ENCODE measurements at places on chromosomes 2 and 18.

DNA sequence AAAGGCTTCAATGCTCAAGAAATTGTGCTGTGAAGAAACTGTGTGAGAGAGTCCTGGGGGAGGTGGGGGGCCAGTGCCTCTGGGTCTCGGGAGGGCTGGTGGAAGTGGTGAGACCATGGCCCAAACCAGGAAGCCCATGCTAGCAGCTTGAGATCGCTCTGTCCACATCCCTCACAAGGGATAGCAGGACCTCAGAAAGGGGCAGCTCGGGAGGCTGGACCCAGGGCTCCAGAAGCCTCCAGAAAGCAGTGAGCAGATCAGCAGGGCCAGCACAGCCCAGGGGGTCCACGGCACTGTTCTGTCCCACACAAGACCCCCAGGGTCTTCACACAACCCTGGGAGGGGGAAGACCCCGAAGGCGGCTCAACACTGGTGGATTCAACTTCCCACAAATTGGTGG lies 24.1 kb downstream of the ST8SIA5 start:
- no peaks in the 10 kb centered on the region for H3K4me1 ChIP-seq
- H3K36me3 ChIP-seq = no peaks in the 10 kb centered on the region
- no peak for DNase-seq
- H3K27me3 ChIP-seq = peaks cover 4% of the 10 kb centered on the region
- no peak overlapping the region for H3K4me3 ChIP-seq

- no peak for DNase-seq
- no peak overlapping the region for H3K27ac ChIP-seq
- no peaks in the 10 kb centered on the region for H3K4me1 ChIP-seq
These were observed 187.7 kb downstream of the IRS1 start for GRCh38 chr2:226611944-226612318.

GRCh38 chr18:47248115-47248603 lies 3.3 kb downstream of the SKOR2 start:
- H3K4me3 ChIP-seq = no peak overlapping the region
- H3K36me3 ChIP-seq = no peaks in the 10 kb centered on the region
- H3K4me1 ChIP-seq = peaks cover 6% of the 10 kb centered on the region

- peak overlapping the region; percentile 23 for H3K27ac ChIP-seq
- no peaks in the 10 kb centered on the region for H3K36me3 ChIP-seq
- no peak for DNase-seq
- peaks cover 35% of the 10 kb centered on the region for H3K4me1 ChIP-seq
- peaks cover 5% of the 10 kb centered on the region for H3K27me3 ChIP-seq
These were observed 29.6 kb downstream of the RAMP1 start for GRCh38 chr2:237889016-237889415.

GRCh38 chr2:223722226-223722625 lies 115.2 kb downstream of the AP1S3 start:
- H3K27me3 ChIP-seq = peaks cover 6% of the 10 kb centered on the region
- no peak overlapping the region for H3K27ac ChIP-seq
- peaks cover 5% of the 10 kb centered on the region for H3K36me3 ChIP-seq
- no peak for DNase-seq
- no peak overlapping the region for H3K4me3 ChIP-seq
- H3K4me1 ChIP-seq = peaks cover under 1% of the 10 kb centered on the region

DNA sequence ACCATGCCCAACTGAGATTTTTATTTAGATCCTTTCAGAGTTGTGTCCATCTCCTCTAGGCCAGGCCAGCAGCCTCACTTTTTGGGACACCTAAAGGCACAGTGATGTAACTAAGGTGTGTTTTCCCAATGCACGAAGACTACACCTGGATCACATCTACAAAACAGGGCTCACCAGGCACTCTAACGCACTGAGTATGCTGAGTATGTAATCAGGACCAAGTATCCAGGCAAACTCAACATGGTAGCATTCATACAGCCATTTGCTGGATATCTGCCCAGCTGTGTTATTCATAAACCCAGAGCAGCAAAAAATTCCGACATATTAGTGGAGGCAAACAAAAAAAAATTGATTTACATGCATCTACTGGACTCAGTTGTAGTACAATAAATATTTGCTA lies 33.8 kb downstream of the LPIN2 start:
- H3K4me3 ChIP-seq = peak overlapping the region; percentile 88
- H3K27ac ChIP-seq = peak overlapping the region; percentile 97
- peaks cover 3% of the 10 kb centered on the region for H3K27me3 ChIP-seq
- DNase-seq = no peak
- peaks cover 95% of the 10 kb centered on the region for H3K4me1 ChIP-seq

DNA sequence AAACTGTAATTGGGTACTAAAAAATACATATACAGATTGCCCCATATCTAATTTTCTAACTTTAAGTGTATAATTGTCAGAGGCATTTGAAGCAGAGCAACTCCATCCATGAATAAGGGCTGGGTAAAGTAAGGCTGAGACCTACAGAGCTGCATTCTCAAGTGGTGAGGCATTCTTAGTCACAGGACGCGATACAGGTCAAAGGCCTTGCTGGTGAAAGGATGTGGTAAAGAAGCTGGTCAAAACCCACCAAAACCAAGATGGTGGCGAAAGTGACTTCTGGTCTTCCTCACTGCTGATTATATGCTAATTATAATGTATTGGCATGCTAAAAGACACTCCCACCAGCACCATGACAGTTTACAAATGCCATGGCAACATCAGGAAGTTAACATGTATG lies 50.0 kb downstream of the SLC8A1 start:
- DNase-seq = no peak
- H3K27ac ChIP-seq = no peak overlapping the region
- no peak overlapping the region for H3K4me3 ChIP-seq
- no peaks in the 10 kb centered on the region for H3K4me1 ChIP-seq
- H3K36me3 ChIP-seq = no peaks in the 10 kb centered on the region
- no peaks in the 10 kb centered on the region for H3K27me3 ChIP-seq

GRCh38 chr2:3344897-3345296 lies 32.7 kb downstream of the EIPR1 start:
- H3K4me1 ChIP-seq = no peaks in the 10 kb centered on the region
- H3K27ac ChIP-seq = no peak overlapping the region
- no peaks in the 10 kb centered on the region for H3K27me3 ChIP-seq
- H3K4me3 ChIP-seq = no peak overlapping the region
- H3K36me3 ChIP-seq = peaks cover 22% of the 10 kb centered on the region

- H3K4me3 ChIP-seq = no peak overlapping the region
- DNase-seq = no peak
- no peaks in the 10 kb centered on the region for H3K36me3 ChIP-seq
- peaks cover 26% of the 10 kb centered on the region for H3K27me3 ChIP-seq
- no peaks in the 10 kb centered on the region for H3K4me1 ChIP-seq
These were observed 18.3 kb upstream of the LNPK start for GRCh38 chr2:176020400-176020799.

DNA sequence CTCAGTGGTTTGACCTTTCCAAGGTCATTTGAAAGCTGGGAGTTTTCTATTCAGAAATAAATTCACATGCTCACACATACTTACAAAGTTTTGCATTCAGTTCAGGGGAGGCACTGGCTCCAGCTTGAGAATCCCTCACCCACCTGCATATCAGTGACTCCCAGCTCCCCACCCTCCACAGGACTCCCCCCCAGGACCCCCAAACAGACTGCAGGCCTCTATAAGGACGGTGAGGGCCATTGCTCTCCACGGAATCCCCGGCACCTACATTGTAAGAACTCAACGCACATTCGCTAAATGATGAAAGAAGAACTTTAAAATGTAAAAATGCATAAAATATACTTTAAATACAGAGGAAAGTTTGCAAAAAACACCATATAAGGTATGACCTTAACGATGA lies 97.2 kb upstream of the TEX51 start:
- DNase-seq = no peak
- H3K27ac ChIP-seq = no peak overlapping the region
- no peaks in the 10 kb centered on the region for H3K4me1 ChIP-seq
- H3K27me3 ChIP-seq = no peaks in the 10 kb centered on the region
- H3K4me3 ChIP-seq = no peak overlapping the region
- H3K36me3 ChIP-seq = no peaks in the 10 kb centered on the region

GRCh38 chr2:157995117-157995516 lies 106.6 kb upstream of the UPP2 start:
- H3K4me3 ChIP-seq = no peak overlapping the region
- H3K27me3 ChIP-seq = peaks cover 4% of the 10 kb centered on the region
- H3K4me1 ChIP-seq = no peaks in the 10 kb centered on the region
- H3K36me3 ChIP-seq = no peaks in the 10 kb centered on the region

- no peaks in the 10 kb centered on the region for H3K27me3 ChIP-seq
- H3K27ac ChIP-seq = no peak overlapping the region
- H3K4me3 ChIP-seq = no peak overlapping the region
- H3K4me1 ChIP-seq = no peaks in the 10 kb centered on the region
- no peaks in the 10 kb centered on the region for H3K36me3 ChIP-seq
These were observed 28.4 kb downstream of the NRXN1 start for GRCh38 chr2:51003345-51004192.

DNA sequence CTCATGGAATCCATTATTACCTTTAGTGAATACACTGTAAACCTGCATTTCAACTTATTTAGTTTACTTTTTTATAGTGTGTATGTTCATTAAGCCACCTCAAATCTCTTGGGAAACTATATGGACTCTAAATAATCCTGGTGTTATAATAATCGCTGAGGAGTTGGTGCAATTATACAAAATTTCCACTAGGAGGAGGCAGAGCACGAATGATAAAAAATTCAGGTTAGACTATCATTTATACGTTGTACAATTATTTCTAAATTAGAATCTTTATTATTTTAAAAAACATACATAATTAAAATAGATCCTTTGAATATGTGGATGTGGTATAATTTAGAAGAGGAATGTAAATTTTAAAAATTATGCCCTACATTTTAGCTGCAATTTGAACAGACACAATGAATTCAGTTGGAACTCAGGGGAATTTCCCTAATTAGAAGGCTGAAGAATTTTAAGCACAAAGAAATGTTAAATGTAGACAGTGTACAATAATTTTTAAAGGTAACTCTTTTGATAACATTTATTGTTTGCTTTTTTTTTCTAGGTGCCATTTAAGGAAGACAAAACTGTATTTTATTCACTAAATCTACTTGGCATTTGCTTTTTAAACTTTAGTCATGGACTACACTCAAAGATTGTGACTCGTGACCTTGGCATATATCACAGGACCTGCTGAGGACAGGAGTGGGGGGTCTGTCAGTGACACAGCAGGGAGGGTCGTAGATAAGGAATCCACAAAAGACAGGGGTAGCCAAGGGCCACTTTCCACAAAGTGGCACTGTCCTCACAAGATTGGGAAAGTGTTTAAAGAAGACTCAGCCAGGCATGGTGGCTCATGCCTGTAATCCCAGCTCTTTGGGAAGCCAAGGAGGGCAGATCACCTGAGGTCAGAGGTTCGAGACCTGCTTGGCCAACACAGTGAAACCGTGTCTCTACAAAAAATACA lies 45.5 kb downstream of the RAB12 start:
- H3K27ac ChIP-seq = no peak overlapping the region
- H3K4me3 ChIP-seq = no peak overlapping the region
- H3K27me3 ChIP-seq = peaks cover 13% of the 10 kb centered on the region
- H3K36me3 ChIP-seq = no peaks in the 10 kb centered on the region

GRCh38 chr2:70936165-70936978 lies 672 bp downstream of the ATP6V1B1 start:
- no peak overlapping the region for H3K4me3 ChIP-seq
- H3K27me3 ChIP-seq = peaks cover 14% of the 10 kb centered on the region
- H3K4me1 ChIP-seq = no peaks in the 10 kb centered on the region
- no peaks in the 10 kb centered on the region for H3K36me3 ChIP-seq
- DNase-seq = no peak
- H3K27ac ChIP-seq = no peak overlapping the region

GRCh38 chr18:21760321-21760720 lies 19.7 kb downstream of the MIB1 start:
- H3K36me3 ChIP-seq = no peaks in the 10 kb centered on the region
- no peak overlapping the region for H3K4me3 ChIP-seq
- H3K27ac ChIP-seq = no peak overlapping the region
- no peak for DNase-seq

GRCh38 chr18:67266246-67267237 lies 250.0 kb downstream of the DSEL start:
- peaks cover 3% of the 10 kb centered on the region for H3K36me3 ChIP-seq
- no peak overlapping the region for H3K4me3 ChIP-seq
- no peak overlapping the region for H3K27ac ChIP-seq
- H3K27me3 ChIP-seq = peaks cover 5% of the 10 kb centered on the region
- DNase-seq = no peak
- peaks cover 23% of the 10 kb centered on the region for H3K4me1 ChIP-seq

DNA sequence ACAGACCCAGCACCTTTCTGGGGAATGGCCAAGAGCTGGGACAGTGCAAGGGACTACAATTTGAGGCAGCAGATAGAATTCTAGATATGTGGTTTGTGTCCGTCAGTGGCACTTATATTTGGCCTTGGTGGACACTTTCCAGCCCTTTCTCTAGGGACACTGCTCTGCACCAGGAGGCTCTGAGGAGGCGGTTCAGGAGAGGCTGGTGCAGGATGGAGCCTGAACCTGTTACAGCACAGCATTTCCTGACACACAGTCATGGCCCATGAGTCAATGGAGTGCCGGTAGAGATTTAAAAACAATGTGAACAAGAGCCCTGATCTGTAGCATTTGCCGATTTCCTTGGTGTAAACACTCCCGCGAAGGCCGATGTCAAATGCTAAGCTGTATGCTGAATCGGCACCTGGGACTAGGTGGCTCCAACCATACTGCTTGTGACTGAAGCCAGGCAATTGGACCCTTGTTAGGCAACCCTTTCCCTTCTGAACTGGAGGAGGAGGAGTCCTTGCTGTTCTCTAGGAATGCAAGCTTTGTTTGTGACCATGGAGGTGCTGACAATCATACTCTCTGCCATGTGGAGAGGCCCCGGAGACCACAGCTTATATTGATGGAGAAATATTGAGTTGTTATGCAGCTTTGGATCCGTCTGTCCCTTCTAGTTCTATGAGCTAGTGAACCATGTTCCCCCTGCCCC lies 11.9 kb downstream of the FABP1 start:
- no peaks in the 10 kb centered on the region for H3K27me3 ChIP-seq
- no peaks in the 10 kb centered on the region for H3K4me1 ChIP-seq
- H3K4me3 ChIP-seq = no peak overlapping the region
- no peak overlapping the region for H3K27ac ChIP-seq
- no peak for DNase-seq
- H3K36me3 ChIP-seq = no peaks in the 10 kb centered on the region

DNA sequence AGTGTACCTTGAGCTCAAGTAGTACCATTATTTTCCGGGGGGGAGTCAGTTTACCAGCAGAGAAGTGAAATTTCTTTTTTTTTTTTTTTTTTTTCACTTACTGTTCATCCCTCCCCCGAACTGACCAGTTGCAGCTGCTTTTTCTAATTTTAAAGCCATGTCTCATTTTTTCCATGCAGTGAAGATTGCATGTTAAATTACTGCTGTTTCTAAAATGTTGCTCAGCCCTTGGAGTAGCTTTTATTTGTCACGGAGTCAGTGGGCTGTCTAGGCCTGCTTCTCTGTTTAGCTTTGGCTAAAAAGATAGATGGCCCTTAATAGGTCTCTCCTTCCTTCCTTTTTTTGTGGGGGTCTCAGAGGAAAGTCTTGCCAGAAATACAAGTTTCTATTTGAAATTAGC lies 70.2 kb downstream of the NGEF start:
- H3K4me1 ChIP-seq = no peaks in the 10 kb centered on the region
- DNase-seq = no peak
- no peak overlapping the region for H3K4me3 ChIP-seq
- peaks cover 3% of the 10 kb centered on the region for H3K27me3 ChIP-seq
- H3K27ac ChIP-seq = no peak overlapping the region
- H3K36me3 ChIP-seq = no peaks in the 10 kb centered on the region

- no peak overlapping the region for H3K27ac ChIP-seq
- H3K27me3 ChIP-seq = peaks cover 7% of the 10 kb centered on the region
- no peak overlapping the region for H3K4me3 ChIP-seq
- peaks cover 27% of the 10 kb centered on the region for H3K4me1 ChIP-seq
- no peak for DNase-seq
These were observed 10.7 kb downstream of the PER2 start for GRCh38 chr2:238277695-238278094.

GRCh38 chr2:106306387-106306786 lies 112.3 kb upstream of the UXS1 start:
- H3K4me3 ChIP-seq = no peak overlapping the region
- H3K27ac ChIP-seq = no peak overlapping the region
- no peaks in the 10 kb centered on the region for H3K4me1 ChIP-seq
- DNase-seq = no peak
- H3K27me3 ChIP-seq = peaks cover 3% of the 10 kb centered on the region

All from immature natural killer cell (primary cell).